Activated CD4-positive, alpha-beta memory T cell treated with anti-CD3 and anti-CD28 coated beads, Interleukin-2, amount 10 ng/mL, durations not matched to agents 7 days and 5 days (primary cell): ENCODE measurements at places on chromosomes 12 and 14. TPM values are rescaled to one million over a fixed set of nuclear protein-coding genes. Genes with fewer than 3 reads are reported as not detected.

FZD10 gene
- total RNA-seq = not detected

HECTD4 gene
- 39.4 TPM for total RNA-seq

COL2A1 gene
- total RNA-seq = not detected

LIN7A gene
- total RNA-seq = not detected

CIDEB gene
- total RNA-seq = 38.4 TPM

VDR gene
- total RNA-seq = 62.9 TPM

BDKRB2 gene
- not detected for total RNA-seq

ACOT2 gene
- total RNA-seq = 13.3 TPM

NINJ2 gene
- 13.1 TPM for total RNA-seq

RPS6KL1 gene
- total RNA-seq = 3.8 TPM

GRCh38 chr12:30622509-30622908, 73.2 kb downstream of the IPO8 start:
- no peak overlapping the region for H3K4me3 ChIP-seq
- no peak for DNase-seq
- peaks cover 2% of the 10 kb centered on the region for H3K36me3 ChIP-seq

DNA sequence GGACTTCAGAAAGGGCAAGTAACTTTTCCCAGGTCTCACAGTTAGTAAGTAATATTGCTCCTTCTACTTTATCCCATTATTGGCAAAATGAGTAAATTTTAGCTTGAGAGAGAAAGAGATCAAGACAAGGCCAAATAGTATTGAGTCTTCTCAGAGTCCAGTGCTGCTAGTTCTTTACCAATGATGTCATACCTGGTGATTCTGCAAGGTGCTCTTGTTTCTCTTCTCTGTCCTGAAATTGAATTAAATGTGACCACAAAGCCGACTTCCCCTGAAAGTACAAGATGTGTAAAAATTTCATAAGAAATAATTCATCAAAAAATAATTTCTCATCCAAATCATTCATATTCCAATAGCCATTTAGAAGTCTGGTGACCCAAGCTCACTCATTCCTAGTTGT, 97.5 kb upstream of the SINHCAF start:
- H3K27ac ChIP-seq = no peak overlapping the region
- H3K4me1 ChIP-seq = no peaks in the 10 kb centered on the region
- H3K4me3 ChIP-seq = no peak overlapping the region
- peaks cover 8% of the 10 kb centered on the region for H3K27me3 ChIP-seq
- H3K36me3 ChIP-seq = no peaks in the 10 kb centered on the region

- no peak for DNase-seq
- H3K27ac ChIP-seq = no peak overlapping the region
- H3K36me3 ChIP-seq = no peaks in the 10 kb centered on the region
- no peaks in the 10 kb centered on the region for H3K4me1 ChIP-seq
These were observed 49.1 kb downstream of the TMX1 start for GRCh38 chr14:51289169-51289568.

GRCh38 chr12:94609917-94610443, 40.4 kb downstream of the TMCC3 start:
- H3K27ac ChIP-seq = no peak overlapping the region
- no peak overlapping the region for H3K4me3 ChIP-seq
- peaks cover 35% of the 10 kb centered on the region for H3K27me3 ChIP-seq
- no peaks in the 10 kb centered on the region for H3K4me1 ChIP-seq
- no peak for DNase-seq

DNA sequence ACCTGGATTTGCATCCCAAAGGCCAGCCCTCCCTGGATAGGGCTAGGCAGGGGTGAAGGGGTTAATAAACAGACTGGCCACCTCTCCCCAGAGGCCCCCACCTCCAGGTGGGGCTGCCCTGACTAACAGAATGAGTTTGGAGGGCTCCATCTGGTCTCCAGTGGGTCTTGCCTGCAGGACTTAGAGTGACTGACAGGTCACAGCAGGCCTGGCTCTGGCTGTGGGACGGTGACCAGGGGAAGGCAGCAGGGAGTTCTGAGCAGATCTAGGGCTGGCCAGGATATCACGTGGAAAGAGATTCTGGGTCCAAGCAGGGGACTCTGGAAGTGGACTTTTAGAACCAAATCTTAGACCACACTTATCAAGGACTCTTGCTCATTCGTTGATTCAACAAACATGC, 40.9 kb upstream of the LHX5 start:
- H3K4me3 ChIP-seq = no peak overlapping the region
- H3K27me3 ChIP-seq = peaks cover 35% of the 10 kb centered on the region
- DNase-seq = no peak
- H3K36me3 ChIP-seq = no peaks in the 10 kb centered on the region
- H3K4me1 ChIP-seq = no peaks in the 10 kb centered on the region
- H3K27ac ChIP-seq = no peak overlapping the region

DNA sequence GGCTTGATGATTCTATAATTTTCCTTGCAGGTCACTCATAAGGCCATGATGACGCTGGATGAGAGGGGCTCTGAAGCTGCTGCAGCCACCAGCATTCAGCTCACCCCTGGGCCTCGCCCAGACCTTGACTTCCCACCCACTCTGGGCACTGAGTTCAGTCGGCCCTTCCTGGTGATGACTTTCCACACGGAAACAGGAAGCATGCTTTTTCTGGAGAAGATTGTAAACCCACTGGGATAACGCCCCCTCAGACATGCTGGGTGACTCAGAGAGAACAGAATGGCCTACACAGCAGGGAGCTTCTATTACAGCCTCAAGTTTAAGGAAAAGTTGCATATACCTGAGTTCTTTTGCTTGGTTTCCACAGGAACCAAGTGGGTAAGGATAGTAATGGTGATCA, 34.3 kb downstream of the SERPINA3 start:
- H3K4me1 ChIP-seq = no peaks in the 10 kb centered on the region
- no peak for DNase-seq
- H3K27ac ChIP-seq = no peak overlapping the region
- H3K36me3 ChIP-seq = no peaks in the 10 kb centered on the region
- H3K27me3 ChIP-seq = no peaks in the 10 kb centered on the region

- H3K36me3 ChIP-seq = no peaks in the 10 kb centered on the region
- no peak for DNase-seq
- H3K4me1 ChIP-seq = no peaks in the 10 kb centered on the region
These were observed 52.6 kb downstream of the FZD10 start for GRCh38 chr12:130214686-130215395.

DNA sequence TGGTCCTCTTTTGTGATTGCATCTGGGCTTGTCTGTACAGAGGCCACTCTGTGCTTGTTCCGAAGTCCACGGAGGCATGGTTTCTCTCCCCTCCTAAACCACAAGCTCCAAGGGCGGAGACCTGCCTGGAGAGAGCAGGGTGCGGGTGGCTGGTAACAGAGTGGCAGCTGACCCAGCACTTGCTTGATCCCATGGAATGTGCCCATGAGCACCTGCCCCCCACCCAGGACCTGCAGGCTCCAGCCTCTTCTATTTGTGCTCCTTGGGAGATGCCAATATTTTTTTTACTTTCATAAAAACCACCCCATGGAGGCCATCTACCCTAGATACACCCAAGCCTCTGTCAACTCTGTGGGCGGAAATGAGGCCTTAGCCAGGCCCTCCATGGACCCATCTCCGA, 104.7 kb downstream of the PRMT8 start:
- no peaks in the 10 kb centered on the region for H3K36me3 ChIP-seq
- H3K27ac ChIP-seq = no peak overlapping the region
- no peak overlapping the region for H3K4me3 ChIP-seq

- peaks cover 38% of the 10 kb centered on the region for H3K4me1 ChIP-seq
- peaks cover 77% of the 10 kb centered on the region for H3K36me3 ChIP-seq
- no peaks in the 10 kb centered on the region for H3K27me3 ChIP-seq
These were observed 15.4 kb upstream of the TNS2 start for GRCh38 chr12:53034459-53034858.

DNA sequence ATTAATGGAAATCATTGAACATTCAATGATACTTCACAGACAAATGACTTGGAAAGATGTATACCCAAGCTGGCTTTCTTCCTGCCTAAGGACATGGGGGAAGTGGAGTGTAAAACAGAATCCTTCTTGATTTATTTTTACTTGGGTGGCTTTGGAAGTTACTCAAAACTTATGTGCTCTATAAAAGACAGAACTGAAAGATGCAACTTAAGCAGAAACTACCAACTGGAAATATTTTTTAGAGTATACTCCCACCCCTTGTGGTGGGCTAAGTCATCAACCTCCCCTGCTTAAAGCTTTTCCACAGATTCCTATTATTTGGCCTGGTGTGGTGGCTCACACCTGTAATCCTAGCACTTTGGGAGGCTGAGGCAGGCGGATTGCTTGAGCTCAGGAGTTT, 126.0 kb upstream of the ATP2B1 start:
- H3K27ac ChIP-seq = no peak overlapping the region
- H3K4me1 ChIP-seq = no peaks in the 10 kb centered on the region
- no peak overlapping the region for H3K4me3 ChIP-seq
- no peaks in the 10 kb centered on the region for H3K27me3 ChIP-seq

DNA sequence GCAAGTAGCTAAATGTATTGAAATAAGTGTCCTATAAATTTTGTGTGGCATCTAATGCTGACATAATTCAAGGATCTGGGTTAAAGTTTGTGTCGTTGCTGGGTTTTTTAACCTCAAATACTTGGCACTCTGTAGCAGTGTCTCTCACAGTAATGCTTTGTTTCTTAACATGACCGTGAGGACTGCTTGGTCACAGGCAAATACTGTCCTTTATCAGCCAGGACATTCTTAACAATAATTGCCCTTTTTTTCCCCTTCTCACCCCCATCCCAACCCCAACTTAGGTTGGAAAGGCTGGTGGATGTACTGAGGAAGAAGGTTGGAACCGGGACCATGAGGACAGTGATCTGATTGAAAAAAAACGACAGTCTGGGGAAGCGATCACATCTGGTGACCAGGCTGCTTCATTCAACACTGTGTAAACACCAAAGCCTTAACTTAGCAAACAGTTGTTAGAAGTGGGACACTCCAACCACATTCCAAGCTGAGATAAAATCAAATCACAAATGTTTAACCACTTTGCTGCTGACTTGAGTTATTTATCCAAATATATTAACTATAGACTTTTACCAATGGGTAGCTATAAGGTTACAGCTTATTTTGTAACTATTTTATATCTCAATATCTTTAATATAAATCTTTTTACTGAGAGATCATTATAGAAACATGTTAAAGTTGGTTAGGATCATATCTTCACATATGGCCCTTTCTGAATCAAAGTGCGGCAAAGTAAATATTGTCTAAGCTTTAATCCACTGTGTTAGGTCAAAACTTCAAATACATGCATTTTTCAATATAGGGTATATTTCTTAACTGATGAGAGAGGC, 48.2 kb downstream of the FOXA1 start:
- H3K4me1 ChIP-seq = no peaks in the 10 kb centered on the region
- no peak overlapping the region for H3K27ac ChIP-seq
- DNase-seq = no peak
- no peak overlapping the region for H3K4me3 ChIP-seq
- no peaks in the 10 kb centered on the region for H3K27me3 ChIP-seq

GRCh38 chr14:76872796-76873432, 46.7 kb downstream of the LRRC74A start:
- peaks cover 6% of the 10 kb centered on the region for H3K4me1 ChIP-seq
- no peak overlapping the region for H3K4me3 ChIP-seq
- peaks cover 8% of the 10 kb centered on the region for H3K27me3 ChIP-seq
- H3K27ac ChIP-seq = no peak overlapping the region
- DNase-seq = peak; percentile 68

- H3K4me3 ChIP-seq = no peak overlapping the region
- DNase-seq = no peak
- H3K4me1 ChIP-seq = no peaks in the 10 kb centered on the region
- no peak overlapping the region for H3K27ac ChIP-seq
- peaks cover 26% of the 10 kb centered on the region for H3K27me3 ChIP-seq
- H3K36me3 ChIP-seq = no peaks in the 10 kb centered on the region
These were observed 359.9 kb downstream of the RGS6 start for GRCh38 chr14:72291908-72292688.

- no peak overlapping the region for H3K27ac ChIP-seq
- H3K36me3 ChIP-seq = no peaks in the 10 kb centered on the region
- no peak overlapping the region for H3K4me3 ChIP-seq
- no peaks in the 10 kb centered on the region for H3K4me1 ChIP-seq
These were observed 123.8 kb downstream of the PDZRN4 start for GRCh38 chr12:41311883-41312282.

DNA sequence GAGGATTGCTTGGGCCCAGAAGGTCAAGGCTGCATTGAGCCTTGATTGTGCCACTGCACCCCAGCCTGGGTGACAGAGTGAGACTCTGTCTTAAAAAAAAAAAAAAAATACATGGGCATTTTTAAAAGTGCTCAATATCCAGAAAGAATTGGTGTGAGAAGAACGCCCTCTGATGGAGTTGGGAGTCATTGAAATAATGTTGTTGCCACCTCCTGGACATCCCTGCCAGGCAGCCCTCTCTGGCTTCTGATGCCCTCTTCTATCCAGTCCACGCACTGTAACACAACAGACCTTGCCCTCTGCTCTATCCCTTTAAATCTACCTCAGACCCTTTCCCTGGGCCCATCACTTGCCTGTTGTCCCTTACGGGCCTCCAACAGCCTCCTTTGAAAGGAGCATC, 4.9 kb downstream of the PTGDR start:
- peaks cover 21% of the 10 kb centered on the region for H3K4me1 ChIP-seq
- H3K4me3 ChIP-seq = no peak overlapping the region
- no peak overlapping the region for H3K27ac ChIP-seq
- peaks cover 4% of the 10 kb centered on the region for H3K36me3 ChIP-seq

DNA sequence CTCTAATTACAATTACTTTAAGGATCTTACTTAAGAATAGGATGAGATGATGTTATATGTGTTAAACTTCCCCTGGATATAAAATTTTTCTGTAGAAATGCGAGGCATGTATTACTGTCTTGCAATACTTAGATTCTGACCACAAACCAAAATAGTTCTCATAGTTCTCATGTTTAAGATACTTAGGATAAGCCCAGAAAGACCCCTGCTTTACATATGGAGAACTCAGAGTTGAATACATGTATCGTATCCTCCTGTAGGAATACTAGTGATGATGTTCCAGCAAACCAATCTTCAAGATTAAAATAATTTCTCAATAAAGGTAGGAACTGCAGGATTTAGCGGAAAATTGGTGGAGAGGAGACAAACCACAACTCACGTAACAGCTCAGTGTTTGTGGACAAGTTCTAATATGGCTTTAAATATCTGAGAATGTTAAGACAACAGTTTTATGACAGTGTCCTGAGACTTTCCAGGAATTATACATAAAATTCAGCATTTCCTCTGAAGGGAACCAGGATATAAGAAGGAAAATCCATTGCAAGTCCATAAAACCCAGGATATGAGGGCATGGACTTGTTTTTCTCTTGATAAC, 114.7 kb upstream of the CRY1 start:
- no peaks in the 10 kb centered on the region for H3K4me1 ChIP-seq
- H3K27ac ChIP-seq = no peak overlapping the region
- H3K36me3 ChIP-seq = no peaks in the 10 kb centered on the region
- DNase-seq = no peak
- no peak overlapping the region for H3K4me3 ChIP-seq

DNA sequence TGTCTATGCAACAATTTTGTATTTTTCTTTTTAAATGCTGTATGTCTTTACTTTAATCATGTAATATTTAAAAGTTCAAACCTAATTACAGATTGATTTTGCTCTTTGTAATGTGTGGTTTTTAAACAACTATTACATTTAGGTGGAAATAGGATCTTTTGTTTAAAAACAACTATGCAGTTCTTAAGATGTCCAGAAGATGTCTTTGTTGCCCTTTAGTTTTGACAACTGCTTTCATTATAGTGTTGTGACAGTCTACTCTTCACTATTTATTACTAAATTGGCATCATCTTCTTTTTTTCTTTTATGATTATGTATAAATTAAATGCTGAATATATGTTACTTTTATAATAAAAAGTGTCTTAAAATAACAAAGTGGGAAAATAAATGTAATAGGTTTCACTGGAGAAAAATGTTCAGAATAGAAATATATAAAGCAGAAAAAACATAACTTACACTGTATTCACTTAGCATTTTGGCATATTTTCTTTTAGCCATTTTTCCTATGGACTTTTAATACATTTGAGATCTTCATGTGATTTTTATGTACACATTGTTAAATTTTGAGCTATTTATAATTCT, 27.1 kb upstream of the PCNX4 start:
- H3K27me3 ChIP-seq = peaks cover 8% of the 10 kb centered on the region
- no peak overlapping the region for H3K27ac ChIP-seq
- no peak overlapping the region for H3K4me3 ChIP-seq
- no peak for DNase-seq
